ENCODE measurements at places on chromosomes 2 and 18.

- DNase-seq, result no peak
These were observed 369.0 kb upstream of the CWC22 start for GRCh38 chr2:180376066-180376465.

DNA sequence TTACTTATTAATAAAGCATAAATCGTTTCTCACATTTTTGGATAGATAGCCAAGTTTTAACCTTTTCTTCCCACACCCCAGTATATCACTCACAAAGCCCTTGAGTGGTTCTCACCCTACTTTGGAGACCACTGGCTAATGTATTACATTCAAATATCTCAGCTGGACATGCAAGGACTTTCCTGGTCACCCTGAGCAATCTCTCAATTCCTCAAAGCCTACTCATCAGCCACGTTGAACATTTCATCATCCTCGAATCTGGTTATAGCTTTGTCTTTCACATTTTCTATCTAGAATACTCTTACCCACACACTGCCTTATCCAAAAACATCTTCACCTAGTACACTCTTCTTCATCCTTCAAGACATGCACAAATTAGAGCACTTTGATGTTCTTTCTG lies 71.1 kb upstream of the MAPRE2 start:
- no peak for DNase-seq

GRCh38 chr2:181806039-181806392 lies 85.5 kb upstream of the ITPRID2 start:
- no peak for DNase-seq

GRCh38 chr18:28404694-28405093 lies 227.8 kb upstream of the CDH2 start:
- DNase-seq, result no peak

DNA sequence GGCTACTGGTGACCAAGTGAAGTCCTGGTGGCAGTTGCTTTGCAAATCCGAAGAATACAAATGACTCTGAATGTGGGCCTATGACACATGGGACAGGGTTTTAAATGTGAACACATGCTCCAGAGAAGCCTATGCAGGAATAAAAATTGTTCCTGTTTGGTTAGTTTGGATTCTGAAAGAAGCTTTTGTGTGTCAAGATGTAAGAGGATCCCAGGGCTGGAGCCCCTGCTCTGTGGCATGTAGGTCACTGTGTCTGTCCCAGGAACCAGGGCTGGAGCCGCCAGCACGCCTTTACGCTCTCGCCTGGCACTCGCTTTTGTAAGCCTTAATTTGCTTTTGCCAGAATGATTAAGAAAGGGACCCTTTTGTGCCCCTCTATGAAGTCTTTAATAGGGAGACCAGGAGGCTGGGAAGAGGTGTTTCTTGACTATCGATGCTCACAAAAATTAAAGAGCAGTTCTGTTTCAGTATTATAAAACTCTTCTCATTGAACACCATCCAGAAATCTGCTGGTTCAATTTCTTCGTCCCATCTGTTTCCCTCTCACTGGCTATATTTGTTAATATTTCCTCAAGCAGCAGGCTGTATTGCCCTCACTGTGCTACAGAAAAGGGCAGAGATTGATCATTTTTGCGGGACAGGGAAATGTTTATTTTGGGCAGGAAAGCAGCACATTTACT lies 532.7 kb upstream of the POU3F3 start:
- no peak for DNase-seq
